ENCODE measurements at places on chromosomes 7 and 10.

GRCh38 chr10:15321431-15322341 lies 49.4 kb downstream of the FAM171A1 start:
- DNase-seq = no peak

GRCh38 chr7:132402751-132403245 lies 173.5 kb downstream of the PLXNA4 start:
- no peak for DNase-seq

DNA sequence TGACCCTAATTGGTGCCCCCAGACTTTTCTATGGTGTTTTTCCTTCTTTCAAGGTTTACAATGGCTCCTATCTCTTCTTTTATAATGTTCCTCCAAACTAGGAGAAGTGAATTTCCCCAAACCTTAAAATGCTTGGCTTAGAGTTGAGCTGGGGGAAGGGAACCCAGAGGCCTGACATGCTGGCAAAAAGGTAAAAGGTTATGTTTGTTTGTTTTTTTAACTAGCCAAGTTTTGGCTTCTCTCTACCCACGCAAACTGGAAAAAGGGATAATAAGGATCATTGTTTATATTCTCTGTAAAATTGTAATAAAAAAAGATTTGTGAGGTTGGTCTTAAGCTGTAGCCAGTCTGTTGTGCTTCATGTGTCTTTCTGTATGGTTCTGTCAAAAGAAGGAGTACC lies 477.0 kb downstream of the IPMK start:
- DNase-seq = no peak

GRCh38 chr7:4631380-4632179 lies 50.5 kb upstream of the FOXK1 start:
- DNase-seq = no peak

GRCh38 chr10:4885162-4885561 lies 59.2 kb downstream of the AKR1E2 start:
- DNase-seq = no peak

DNA sequence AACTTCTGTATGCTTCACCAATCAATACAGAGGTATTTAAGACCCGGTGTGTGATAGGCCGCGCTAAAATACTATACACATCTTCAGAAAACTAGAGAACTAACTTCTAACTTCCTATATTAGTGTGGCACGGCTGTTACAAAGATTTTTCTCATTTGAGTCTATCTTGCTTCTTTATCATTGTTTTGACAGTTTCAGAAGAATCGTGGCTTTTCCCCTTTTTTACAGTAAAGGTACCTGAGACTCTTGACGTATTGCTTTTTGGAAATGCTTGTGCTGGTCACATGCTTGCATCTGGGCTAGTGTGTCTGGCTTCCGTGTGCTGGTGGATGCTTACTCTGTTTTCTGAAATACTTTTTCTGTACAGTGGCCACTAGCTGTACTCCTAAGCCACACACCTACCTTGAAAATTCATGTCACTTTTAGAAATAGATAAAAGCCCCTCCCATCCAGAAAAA lies 12.7 kb downstream of the IKZF1 start:
- no peak for DNase-seq

DNA sequence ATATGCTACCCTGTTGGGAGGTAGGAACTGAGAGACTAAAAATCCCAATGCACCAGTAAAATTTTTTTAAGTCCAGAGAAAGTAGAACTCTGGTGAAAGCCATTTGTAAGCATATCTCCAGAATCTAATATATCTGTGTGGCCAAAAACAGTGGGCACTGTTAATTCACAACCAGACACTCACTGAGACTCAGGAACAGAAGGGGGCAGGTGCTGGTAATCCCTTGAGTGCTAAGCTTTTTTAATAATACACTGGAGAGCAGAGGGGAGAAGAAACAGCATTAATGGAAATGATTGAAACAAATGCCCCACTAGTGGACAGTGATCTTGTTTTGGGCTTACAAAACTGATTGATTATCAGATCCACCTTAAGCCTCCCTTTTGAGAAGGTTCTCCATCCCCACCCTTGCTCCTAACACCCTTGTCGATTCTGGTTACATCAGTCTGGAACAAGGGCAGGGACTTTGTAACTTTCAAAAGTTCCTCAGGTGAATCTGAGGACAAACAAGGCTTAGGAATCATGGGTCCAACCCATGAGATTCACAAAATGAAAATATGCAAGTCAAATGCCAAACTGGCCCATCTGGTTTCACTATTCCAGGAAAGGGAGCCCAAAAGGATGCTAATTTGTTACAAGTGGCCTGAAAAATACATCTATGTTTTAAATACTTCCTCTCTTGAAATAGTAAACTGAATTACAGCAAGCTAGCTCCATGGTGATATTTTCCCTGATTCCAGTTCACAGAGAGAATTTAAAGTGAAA lies 29.7 kb downstream of the PLXNA4 start:
- DNase-seq = no peak

DNA sequence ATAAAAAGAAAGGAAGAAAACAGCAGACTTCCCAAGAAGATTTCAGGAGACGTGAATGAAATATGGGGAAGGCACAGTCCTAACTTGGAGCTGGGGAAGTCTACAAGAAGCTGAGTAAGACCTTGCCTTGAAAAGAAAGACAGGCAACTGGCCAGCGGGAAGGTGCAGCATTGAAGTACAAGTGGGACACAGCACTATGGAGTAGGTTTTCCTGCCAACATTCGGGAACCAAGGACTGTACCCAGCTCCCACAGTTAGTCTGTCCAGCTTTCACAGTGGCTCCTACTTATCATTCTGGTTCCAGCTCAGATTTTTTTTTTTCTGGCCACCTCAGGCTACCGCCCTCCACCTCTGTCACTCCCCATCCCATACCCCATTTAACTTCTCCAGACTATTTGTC lies 10.0 kb downstream of the HPS1 start:
- DNase-seq = no peak

- DNase-seq = no peak
Measured at GRCh38 chr10:103111031-103111917, 81.8 kb downstream of the NT5C2 start.

DNA sequence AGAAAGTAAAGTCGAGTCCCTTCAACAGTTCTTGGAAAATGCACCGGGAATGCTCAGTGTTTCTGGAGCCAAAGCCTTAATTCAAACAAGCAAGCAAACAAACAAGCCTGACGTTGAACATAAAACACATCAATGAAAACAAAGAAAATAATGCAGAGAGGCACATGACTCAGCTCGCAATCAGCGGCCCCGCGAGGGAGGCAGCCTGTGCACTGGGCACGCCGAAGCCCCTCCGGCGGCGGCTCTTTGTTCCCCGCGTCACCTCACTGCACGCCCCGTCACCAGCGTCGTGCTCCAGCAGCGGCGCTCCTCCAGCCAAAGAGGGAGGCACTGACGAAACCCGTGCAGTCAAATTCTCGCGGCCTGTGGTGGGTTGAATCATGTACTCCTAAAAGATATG lies 151.5 kb downstream of the DNAJB6 start:
- DNase-seq = no peak

DNA sequence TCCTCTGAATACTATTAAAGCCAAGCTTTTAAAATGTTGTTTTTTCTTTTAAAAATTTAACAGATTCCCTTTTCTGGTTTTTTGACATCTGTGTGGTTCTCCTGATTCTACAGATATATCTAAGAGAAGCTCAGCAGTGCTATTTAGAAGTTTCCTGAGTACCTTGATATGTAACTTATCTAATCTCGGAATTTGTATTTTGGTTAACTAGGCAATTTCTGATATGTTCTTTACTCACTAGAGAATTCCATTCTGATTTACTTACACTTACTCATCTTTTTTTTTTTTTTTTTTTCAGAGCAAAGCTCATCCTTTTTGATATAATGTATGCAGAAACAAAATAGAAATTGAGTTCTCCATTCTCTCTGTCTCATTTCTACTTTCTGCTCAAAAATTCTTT lies 63.8 kb downstream of the PALS2 start:
- no peak for DNase-seq

GRCh38 chr10:92395271-92395670 lies 104.3 kb downstream of the MARCHF5 start:
- DNase-seq = no peak

DNA sequence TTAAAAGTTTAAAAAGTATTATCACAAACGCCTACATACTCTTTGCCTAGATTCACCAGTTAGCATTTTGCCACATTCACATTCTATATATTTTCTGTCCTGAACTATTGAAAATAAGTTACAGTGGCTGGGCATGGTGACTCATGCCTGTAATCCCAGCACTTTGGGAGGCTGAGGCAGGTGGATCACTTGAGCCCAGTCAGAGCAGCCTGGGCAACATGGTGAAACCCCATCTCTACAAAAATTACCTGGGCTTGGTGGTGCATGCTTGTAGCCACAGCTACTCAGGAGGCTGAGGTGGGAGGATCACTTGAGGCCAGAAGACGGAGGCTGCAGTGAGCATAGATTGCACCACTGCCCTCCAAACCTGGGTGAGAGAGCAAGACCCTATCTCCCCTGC lies 5.3 kb downstream of the ARPC1A start:
- no peak for DNase-seq

DNA sequence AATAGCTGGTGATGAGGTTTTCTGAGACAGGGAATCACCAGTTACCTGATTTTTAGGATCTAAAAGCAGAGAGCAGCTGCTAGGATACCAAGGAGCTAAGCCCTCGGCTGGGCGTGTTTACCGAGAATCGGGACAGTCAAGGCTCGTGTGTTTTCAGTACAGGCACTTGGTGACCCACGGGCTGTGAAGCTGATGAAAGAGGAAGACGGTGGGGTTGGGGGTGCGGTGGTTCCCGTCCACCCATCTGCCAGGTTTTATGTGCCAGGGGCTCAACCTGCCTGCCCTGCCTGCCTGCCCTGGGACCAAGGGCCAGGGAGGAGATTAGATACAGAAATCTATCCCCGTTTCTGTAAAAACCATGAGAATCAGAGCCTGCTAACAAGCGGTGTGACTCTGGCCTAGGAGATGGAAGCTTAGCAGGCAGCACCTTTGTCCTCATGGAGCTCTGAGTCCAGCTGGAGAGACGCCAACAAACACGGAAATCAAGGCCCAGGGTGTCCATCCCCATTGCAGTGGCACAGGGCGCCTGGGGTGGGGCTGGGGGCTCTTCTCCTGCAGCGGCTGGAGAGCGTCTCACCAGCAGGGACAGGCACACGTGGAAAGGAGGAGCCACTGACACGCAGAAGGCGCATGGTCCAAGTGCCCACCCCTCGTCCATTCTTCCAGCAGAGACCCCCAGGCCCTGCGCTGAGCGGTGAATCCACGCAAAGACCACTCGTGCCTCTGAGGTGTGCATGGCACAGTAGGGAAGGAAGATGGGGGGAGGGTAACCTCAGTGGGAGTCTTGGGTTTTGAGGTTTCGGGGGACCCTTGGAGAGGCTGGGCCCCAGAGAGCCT lies 265.0 kb upstream of the TCERG1L start:
- DNase-seq = no peak

GRCh38 chr10:82691211-82691610 lies 816.2 kb downstream of the NRG3 start:
- DNase-seq = no peak

- no peak for DNase-seq
Measured at GRCh38 chr7:105577251-105577650, 4.0 kb downstream of the EFCAB10 start.

- no peak for DNase-seq
Measured at GRCh38 chr10:79081353-79082034, 12.7 kb downstream of the ZMIZ1 start.

DNA sequence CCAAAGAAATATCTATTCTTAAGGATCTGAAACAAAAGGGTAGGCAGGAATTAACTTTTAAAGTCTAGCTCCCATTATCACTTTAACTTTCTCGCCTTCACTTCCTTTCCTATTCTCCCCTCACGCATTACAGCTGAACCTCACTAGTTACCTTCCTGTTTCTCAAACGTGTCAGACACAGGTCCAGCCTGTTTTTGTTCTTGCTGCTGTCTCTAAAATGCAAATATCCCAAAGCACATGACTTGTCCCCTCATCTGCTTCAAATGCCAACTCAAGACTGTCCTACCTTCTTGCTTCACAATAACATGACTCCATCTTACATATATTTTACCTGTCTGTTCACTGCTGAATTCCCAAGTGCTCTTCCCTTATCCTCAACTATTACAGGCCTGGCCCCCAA lies 17.6 kb downstream of the ZDHHC6 start:
- DNase-seq = no peak

GRCh38 chr7:79494046-79494445 lies 40.6 kb upstream of the MAGI2 start:
- DNase-seq = no peak

DNA sequence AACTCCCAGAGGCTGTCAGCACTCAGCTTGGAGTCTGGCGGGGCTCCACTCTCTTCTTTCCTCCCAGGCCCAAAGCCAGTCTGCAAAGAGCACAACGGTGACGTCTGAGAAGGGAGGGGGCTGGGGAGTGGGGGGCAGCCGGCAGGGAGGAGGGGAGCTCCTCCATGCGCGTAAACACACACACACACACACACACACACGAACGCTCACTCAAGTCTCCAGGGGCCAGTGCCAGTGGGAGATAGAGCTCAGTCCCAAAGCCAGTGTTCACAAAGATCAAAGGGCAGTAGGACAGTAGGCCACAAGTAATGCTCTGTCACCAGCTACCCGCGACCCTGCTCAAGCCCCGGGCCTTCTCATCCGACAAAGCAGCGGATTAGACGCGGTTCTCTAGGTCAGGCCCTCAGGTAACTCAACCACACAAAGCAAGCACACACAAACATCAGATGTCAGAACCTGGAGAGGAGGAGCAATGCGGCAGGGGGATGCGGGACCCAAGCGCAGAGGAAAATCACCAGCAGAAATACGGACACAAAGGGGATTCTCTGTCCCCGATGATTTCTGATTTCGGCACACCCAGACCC lies 19.9 kb downstream of the TCAF1 start:
- no peak for DNase-seq

Data from effector memory CD8-positive, alpha-beta T cell (primary cell).